ENCODE measurements at places on chromosomes 5 and 9.

DNA sequence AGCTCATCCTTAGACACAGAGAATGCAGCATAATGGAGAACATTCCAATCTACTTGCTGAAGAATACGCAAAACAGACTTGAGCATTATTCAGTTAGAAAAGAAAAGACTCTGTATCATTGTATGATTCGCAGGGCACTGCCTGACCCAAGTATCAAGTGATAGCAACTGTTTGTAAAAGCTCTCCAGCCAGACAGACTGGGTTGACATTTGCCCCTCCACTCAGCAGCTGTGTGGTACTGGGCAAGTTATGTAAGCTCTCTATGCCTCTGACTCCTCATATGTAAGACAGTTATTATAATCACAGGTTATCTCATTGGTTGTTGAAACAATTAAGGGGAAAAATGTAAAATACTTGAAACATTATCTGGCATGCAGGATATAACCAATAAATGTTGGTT is 505.0 kb downstream of the ELAVL2 start:
- DNase-seq, result peak; percentile 37

GRCh38 chr5:141866096-141866495 is 12.1 kb downstream of the PCDH1 start:
- DNase-seq, result no peak

DNA sequence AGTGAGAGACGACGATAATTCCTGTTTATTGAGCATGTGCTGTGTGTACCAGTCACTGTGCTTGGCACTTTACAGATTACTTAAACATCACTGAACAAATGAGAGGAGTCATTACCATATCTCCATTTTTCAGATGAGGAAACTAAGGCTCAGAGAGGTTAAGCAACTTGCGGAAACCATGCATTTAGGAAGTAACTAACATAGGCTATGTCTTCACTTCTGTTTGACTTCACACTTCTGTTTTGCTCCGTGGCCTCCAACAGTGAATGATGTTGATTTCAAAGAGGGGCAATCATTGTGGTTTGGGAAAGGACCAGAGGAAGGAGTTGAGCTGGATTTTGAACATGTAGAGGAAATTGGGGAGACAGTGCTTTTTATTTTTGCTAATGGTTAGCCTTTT is 16.7 kb downstream of the GCNT1 start:
- no peak for DNase-seq

DNA sequence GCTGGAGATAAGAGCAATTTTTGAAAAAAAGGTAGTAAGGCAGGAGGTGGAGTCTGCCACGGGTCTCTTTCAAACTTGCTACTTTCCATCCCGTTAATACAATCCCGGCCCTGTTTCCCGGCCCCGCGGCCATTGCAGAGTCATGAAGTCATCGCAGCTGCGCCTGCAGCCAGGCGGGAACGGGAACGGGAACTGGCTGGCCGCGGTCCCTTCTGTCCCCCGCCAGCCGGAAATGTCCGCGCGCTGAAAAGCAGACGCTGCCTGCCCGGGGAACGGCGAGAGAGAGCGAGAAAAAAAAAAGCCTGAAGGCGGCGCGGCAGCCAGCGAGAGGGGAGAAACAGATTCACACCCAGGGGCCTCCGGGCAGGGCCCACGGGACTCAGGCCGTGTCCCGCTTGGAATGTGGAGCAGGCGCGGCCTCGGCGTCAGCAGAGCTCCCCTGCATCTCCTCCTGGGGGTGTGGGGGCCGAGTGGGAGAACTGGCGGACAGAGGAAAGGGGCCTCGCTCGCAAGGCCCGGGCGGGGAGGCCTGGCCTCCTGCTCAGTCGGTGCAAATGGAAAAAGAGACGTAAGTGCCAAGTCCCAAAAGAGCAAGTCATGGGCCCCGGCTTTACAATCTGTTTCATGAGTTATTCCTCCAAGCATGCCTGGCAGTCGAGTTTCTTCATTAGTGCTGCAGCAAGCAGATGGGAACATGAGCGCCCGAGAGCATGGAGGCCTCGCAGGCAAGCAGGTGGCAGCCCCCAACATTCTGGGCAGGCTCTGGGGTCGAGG is 201.2 kb upstream of the GAS1 start:
- no peak for DNase-seq

- no peak for DNase-seq
Observed at GRCh38 chr9:132007371-132008025, 72.2 kb downstream of the MED27 start.

DNA sequence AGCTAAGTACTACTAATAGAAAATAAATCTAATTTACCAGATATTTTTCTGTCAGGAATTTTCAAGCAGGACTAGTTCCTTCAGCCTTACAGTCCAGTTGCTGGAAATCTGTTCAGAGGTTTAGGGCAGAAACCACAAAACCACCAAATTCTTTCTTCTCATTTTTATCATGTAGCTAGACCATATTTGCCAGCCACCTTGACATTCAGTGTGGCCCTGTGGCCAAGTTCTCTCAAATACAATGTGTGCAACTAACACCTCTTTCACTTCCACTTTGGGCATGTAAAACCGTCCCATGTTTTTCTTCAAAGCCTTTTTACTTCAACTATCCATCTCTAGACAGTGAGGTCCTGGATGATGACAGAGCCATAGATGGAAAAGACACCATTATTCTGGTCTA is 1133.2 kb upstream of the CDH18 start:
- no peak for DNase-seq

- no peak for DNase-seq
Observed at GRCh38 chr5:21663082-21663481, 1190.1 kb downstream of the CDH12 start.

DNA sequence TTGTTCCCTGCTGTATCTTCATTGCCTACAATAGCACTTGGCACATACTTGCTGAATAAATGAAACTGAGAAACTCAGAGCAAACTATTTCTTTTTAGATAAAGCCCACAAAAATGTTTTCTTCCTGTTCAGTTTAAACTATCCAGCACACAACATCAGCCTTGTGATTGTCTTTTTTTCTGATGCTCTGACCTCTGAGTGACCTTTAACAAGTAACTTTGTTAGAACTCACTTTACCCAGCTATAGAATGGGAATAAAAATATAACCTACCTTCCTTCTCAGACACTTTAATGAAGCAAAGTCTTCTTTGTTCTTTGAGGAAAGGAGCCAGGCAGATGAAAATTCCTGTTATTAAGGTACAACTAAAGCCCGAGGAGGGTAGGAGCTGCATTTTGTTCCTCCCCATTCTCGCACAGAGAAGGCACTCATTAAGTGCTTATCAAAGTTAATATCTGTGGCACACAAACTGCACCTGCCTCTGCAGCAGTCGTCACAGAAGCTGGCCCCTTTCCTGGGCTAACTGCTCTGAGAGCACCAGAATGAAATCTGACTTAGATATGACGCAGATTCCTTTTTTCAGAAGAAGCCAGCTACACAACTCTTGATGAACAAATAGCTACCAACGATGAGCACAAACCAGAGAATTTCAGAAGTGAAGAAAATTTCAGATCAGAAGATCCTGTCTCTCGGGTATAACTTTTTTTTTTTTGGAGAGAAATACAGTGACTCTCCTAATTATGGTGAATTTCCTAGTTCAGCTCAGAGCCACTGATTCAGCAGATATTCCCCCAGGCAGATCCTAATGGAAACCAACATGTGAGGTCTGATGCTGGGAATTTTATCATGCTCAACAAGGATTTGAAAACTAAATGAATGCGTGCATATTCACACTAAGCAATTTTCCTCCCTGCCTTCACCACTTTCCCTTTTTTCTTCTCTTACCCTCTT is 31.0 kb upstream of the NR3C1 start:
- no peak for DNase-seq

DNA sequence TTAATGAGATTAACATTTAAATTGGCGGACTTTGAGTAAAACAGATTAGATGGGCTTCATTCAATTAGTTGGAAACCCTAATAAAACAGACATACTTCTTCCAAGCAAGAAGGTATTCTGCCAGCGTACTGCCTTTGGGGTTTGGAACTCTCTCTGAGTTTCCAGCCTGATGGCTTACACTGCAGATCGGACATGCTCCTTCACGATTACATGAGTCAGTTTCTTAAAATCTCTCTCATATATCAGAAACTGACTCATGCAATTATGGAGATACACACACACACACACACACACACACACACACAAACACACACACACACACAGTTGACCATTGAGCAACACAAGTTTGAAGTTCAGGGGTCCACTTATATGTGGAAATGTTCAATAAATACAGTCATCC is 789.4 kb downstream of the CDH12 start:
- no peak for DNase-seq

GRCh38 chr9:81417299-81417675 is 272.1 kb downstream of the TLE1 start:
- no peak for DNase-seq

Measured in NCI-H2081 (cell line).